ENCODE measurements at places on chromosomes 7 and 10.

- DNase-seq = no peak
Observed at GRCh38 chr7:48421357-48421756, 250.1 kb downstream of the ABCA13 start.

DNA sequence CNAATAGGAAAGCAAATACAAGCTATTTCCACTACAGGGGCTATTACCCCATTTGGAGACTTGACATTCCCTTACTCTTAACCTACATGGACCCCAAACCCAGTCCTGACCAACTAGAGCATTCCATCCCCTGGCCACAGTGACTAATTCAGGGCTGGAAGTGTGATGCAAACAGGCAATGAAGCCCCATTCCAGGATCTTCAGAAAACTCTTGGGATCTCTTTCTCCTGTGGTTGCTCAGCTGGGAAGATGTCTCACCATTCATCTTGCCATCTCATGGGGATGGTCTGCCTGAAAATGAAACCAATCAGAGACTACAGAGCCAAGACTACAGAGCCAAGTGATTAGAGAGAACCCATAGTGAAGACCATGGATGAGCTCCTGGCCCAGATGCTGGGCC lies 206.2 kb downstream of the ZNF365 start:
- DNase-seq = no peak

DNA sequence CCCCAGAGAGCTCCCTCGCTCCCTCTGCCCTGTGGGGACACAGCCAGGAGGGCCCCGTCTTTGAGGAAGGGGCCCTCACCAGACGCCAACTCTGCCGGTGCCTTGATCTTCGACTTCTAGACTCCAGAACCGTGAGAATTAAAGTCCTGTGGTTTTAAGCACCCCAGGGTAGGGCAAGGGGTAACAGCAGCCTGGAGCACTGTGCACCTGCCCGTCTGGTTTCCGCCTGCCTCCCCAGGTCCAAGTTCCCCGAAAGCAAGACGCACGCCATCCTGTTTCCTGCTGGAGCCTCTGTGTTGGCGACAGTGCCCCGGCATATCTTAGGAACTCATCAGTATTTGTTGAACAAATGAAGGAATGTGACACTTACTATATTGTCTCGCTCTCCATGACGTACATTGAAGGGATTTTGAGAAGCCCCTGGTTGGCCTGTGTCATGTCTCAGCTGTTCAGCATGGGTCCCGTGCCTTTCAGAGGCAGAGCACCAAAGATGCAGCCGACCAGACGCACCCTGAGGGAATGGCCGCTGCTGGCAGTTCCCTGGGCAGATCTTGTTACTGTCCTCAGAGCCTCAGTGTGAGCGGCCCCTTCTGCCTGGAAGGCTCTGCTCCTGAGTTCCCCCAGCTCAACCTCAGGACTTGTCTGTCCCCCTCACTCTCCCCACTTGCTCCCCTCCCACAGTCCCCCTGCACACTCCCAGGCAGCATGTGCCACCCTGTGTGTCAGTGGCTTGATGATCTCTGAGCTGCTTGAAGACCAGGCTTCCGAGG lies 226.2 kb downstream of the TCERG1L start:
- DNase-seq = peak; percentile 64

DNA sequence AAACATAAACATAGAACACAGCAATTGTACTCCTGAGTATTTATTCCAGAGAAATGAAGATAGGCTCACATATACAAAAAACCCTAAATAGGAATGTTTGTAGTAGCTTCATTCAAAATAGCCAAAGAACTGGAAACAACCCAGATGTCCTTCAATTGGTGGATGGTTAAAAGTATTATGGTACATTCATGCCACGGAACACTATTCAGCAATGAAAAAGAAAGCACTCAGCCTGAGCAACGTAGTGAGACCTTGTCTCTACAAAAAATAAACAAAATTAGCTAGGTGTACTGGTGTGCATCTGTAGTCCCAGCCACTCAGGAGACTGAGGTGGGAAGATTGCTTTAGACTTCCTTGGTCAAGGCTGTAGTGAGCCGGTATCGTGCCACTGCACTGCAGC lies 94.4 kb downstream of the RAPGEF5 start:
- no peak for DNase-seq

GRCh38 chr10:76202777-76203176 lies 771.4 kb downstream of the LRMDA start:
- DNase-seq = no peak

DNA sequence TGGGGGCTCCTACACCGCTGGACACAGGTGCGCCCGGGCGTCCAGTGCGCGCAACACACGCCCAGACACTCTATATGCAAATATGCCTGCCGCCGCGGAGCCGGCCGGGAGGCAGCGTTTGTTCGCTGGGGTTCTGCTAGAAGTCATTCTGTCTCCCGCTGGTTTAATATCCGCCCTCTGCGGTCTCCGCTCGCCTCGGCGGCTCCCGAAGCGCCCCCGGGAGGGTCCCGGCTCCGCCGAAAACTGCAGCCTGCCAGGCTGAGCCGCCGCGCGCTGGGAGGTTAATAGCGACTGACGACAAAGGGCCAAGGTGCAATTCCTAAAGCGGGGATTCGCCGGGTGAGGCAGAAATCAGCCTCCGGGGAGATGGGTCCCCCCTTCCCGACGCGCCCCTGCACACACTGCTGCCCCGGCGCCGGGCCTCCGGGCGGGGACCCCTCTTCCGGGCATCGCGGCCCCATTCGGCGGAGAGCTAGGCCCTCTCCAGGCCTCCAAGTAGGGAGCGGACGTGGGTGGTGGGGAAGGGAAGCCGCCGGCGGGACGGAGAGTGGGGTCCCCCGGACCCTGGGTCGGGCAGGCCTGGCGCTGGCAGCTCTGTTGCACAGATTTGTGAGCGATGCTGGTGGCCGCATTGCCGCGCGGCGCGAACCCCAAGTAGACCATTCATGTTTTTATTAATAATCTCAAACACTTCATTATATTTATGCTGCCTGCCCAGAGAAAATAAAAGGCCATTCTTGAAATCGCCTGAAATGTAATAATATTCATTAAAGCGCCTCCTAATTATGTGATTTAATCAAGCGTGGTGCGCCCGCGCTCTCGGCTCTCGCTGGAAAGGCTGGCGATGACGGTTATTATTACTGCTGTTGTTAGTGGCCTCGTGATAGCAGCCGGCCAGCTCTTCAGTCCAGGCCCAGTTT lies 9.1 kb downstream of the EN2 start:
- no peak for DNase-seq

GRCh38 chr7:140333223-140333622 lies 65.1 kb downstream of the SLC37A3 start:
- DNase-seq = no peak

DNA sequence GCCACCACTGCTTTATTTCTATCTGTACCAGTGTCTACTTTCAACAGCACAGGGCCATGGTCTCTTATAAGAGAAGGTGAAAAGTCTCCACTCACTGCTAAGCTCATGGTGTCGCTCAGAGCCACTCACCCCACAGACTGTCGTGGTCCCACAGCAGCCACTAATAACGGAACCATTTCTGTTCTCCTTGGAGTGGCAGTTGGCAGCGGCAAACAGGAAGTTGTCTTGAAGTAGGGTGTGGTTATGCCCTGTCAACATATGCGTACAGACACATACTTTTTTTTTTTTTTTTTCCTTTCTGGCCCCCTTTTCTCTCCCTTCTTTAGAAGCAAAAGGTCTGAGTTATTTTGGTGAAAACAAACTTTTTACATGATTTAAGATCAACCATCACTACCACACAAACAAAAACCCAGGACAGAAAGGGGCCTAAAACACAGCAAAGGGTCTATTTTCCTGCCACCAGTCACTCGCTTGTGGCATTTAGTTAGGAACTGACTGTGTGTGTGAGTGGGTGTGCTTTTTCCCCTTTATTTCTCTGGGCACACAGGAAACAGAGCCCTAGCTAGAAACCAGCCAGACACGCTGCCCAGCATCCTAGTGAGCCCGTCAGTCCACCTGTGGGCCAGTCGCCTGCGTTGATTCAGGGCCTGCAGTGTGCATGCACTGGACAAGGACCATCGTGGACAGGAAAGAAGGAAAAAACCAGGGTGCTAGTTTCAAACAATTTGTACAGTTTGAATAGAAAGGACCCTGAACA lies 96.7 kb upstream of the EFCAB10 start:
- DNase-seq = peak; percentile 78

- DNase-seq = no peak
Observed at GRCh38 chr7:132462478-132462877, 113.8 kb downstream of the PLXNA4 start.

DNA sequence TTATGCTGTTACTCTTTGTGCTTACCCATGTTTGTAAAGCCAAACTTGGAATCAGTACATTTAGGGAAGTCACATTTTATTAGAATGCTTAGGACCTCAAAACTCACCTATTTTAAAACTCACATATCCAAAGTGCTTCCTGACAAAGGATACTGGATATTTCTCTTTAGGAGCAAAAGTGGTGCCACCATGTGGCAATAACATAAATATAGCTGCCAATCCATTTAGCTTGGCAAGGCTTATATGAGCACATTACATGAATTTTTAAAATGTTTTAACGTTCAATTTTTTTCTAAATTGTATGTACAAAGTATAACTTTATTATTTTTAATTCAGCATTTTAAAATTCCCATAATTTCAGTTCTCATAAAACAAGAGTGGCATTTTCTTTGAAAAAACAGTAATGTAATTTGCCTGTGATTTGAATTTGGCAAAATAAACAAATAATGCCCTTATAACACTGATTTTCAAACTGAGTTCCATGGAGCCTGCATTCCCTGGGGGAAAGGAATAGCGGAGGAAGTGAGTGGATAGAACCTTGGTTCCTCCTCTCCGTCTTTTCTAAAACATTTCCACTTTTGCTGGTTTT lies 75.4 kb downstream of the HDAC9 start:
- no peak for DNase-seq
